ENCODE measurements at places on chromosomes 12 and 14. TPM values are rescaled to one million over a fixed set of nuclear protein-coding genes. Genes with fewer than 3 reads are reported as not detected.

A2M gene
- 42.7 TPM for total RNA-seq

PLA2G1B gene
- total RNA-seq, result not detected

PYGL gene
- total RNA-seq, result 90.3 TPM

ASCL1 gene
- not detected for total RNA-seq

PZP gene
- total RNA-seq, result not detected

LAG3 gene
- 0.15 TPM for total RNA-seq

PAPOLA gene
- total RNA-seq, result 94.4 TPM

KLRC3 gene
- total RNA-seq, result not detected

SLC2A13 gene
- 19.4 TPM for total RNA-seq

Measured in smooth muscle cell of trachea (primary cell).